ENCODE measurements at places on chromosomes 4 and X. TPM values are rescaled to one million over a fixed set of nuclear protein-coding genes. Genes with fewer than 3 reads are reported as not detected.

DNA sequence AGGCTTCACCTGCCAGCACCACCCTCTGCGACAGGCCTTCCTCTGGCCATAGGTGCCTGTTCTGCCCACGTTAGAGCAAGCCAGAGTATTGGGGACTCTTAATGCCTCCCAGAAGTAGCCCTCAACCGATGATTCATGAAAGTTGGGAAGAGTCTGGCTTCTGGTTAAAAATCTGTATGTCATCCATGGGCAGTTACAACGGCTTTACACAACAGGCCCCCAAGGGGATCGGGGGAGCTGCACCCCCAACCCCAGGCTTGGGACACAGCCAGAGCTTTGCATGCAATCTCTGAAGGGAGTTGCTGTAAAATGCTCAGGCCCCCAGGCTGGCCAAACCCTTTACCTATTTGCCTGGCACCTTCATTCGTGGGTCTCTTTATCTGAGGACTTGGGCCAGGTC is 5.4 kb upstream of the CYTL1 start:
- H3K27me3 ChIP-seq: peaks cover 15% of the 10 kb centered on the region
- peaks cover 7% of the 10 kb centered on the region for H3K4me1 ChIP-seq
- H3K27ac ChIP-seq: no peak overlapping the region
- H3K4me3 ChIP-seq: no peak overlapping the region

DNA sequence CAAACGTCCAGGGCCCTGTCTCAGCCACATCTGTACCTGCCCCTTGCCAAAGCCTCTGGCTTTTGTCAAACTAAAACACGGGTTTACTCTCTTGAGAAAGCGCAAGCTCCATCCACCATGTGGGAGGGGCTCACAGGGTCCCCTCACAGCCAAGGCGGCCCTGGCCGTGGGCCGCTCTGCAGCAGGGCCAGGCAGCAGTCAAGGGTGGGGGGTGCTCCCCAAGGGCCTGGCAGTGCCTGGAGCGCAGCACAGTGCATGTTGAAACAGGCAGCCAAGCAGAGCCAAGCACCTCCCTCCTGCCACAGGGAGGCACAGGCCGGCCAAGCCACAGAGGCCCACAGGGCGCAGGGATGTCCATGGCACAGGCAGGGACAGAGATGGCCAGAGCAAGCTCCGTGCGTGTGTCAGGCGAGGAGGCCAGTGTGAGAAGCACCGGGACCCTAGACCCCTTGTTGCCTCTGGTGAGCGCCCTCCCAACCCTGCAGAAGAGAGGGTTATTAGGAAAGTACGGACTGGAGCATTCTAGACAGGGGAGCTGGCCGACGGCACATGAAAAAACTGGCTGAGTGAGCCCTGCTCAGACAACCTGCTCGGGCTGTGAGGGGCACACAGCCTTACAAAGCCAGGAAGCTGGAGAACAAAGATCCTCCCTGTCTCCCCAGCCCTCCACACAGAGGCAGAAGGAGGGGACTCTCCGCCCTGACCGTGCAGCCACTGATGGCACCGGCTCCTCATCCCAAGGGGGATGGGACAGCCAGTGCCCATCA is 39.0 kb downstream of the FAM53A start:
- H3K36me3 ChIP-seq: peaks cover under 1% of the 10 kb centered on the region
- H3K4me3 ChIP-seq: no peak overlapping the region
- no peak for DNase-seq
- H3K4me1 ChIP-seq: peaks cover 10% of the 10 kb centered on the region

GAGE12H gene
- not detected for total RNA-seq

- H3K4me1 ChIP-seq: no peaks in the 10 kb centered on the region
- peaks cover 23% of the 10 kb centered on the region for H3K27me3 ChIP-seq
- no peak for DNase-seq
- H3K27ac ChIP-seq: no peak overlapping the region
- no peaks in the 10 kb centered on the region for H3K36me3 ChIP-seq
These were observed 257.5 kb upstream of the FTHL17 start for GRCh38 chrX:31329298-31329697.

CXXC4 gene
- 0.07 TPM for total RNA-seq

GRCh38 chr4:32145987-32146386 is 1425.8 kb downstream of the PCDH7 start:
- no peak overlapping the region for H3K27ac ChIP-seq
- no peak overlapping the region for H3K4me3 ChIP-seq
- no peaks in the 10 kb centered on the region for H3K27me3 ChIP-seq
- H3K4me1 ChIP-seq: no peaks in the 10 kb centered on the region
- DNase-seq: no peak
